GOT3 (cell line): ENCODE measurements at places on chromosomes 7 and 10.

GRCh38 chr10:132438091-132439024 lies 41.4 kb downstream of the PWWP2B start:
- no peak for DNase-seq

- no peak for DNase-seq
Observed at GRCh38 chr7:154426778-154427177, 374.6 kb downstream of the DPP6 start.

DNA sequence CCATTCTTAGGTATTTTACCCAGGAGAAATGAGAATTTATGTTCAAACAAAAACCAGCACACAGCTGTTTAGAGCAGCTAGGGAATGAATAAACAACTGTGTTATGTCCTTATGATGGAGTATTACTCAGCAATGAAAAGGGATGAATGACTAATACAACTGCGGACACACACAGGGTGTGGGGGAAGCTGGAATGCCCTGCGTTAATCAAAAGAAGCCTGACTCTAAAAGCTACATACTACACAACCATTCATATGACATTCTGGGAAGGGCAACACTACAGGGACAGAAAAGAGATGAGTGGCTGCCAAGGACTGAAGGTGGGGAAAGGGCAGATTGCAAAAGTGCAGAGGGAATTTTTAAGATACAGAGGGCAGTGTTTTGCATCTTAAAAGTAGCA lies 64.0 kb downstream of the DLG5 start:
- no peak for DNase-seq

GRCh38 chr10:76558996-76559891 lies 1078.4 kb downstream of the KCNMA1 start:
- no peak for DNase-seq

DNA sequence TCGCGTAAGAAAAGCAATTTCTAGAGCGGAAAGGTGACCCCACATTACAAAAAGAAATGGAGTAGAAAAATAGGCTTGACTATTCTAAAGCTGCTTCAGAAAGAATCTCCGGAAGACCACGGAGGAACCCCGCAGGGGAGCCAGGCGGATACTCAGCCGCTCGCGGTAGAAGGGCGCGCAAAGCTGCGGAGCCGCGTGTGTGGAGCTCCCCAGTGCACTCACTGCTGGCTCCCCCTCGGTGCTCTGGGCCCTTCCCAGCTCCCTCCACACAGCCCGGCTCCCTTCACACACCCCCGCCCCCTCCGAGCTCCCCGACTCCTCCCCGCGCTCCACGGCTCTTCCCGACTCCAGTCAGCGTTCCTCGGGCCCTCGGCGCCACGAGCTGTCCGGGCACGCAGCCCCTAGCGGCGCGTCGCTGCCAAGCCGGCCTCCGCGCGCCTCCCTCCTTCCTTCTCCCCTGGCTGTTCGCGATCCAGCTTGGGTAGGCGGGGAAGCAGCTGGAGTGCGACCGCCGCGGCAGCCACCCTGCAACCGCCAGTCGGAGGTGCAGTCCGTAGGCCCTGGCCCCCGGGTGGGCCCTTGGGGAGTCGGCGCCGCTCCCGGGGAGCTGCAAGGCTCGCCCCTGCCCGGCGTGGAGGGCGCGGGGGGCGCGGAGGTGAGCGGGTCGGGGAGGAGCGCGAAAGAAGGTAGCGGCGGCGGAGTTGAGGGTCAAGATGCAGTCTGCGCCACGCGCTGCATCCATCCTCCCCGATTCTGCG lies at the start of gene STEAP2:
TSS of gene STEAP2 (plus strand) at position 350 of the 758 bp plus-strand sequence. CDS start 13,343 bp downstream, outside the sequence.
- peak; percentile 66 for DNase-seq

DNA sequence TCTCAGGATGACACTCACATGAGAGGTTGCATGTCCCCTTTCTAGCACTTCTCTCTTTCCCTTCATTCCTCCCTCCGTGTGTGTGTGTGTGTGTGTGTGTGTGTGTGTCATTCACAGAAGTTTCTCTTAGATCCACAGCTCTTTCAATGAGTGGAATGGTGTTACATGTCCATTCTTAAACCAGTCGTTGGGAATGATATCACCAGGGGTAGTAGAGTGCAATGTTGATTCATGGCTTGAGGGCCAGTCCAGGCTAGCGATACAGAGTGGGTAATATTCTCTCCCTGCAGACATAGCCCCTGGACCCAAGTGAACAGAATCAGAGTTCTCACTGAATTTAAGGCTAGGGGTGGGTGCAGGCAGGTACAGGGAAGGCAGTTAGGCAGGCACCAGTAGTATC lies 187.8 kb downstream of the SDK1 start:
- no peak for DNase-seq
